ENCODE measurements at places on chromosomes 13 and 19.

GRCh38 chr13:90867336-90867683, 480.2 kb upstream of the MIR17HG start:
- DNase-seq, result peak; percentile 90

- peak; percentile 26 for DNase-seq
Measured at GRCh38 chr19:49497047-49497788, 984 bp downstream of the RPS11 start.

DNA sequence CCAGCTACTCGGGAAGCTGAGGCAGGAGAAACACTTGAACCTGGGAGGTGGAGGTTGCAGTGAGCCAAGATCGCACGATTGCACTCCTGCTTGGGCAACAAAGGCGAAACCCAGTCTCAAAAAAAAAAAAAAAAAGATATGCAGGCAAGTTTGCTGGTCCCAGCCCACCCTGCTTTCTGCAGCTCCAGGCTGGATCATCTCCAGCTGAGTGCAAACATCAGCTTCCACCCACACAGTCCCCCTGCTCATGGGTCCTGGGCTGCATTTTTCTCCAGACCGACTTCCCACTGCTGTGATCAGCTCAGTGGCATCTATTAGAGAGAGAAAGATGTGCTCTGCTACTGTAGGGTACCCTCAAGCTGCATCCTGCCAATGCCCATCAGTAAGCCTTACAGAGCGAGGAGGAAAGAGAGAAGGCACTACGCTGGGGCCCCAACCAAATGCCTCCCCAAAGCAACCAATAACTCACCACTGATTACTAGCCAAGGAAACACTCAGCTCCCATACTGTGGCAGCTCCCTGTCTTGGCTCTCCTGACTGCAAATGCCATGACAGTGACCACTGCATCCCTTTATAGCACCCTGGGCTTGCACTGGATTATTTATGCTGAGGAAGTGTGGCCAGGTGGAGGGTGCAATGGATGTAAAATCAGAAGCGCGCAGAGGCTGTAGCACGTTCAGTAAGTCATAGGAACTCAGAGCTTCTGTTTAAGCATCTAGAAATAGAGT, 170.9 kb upstream of the ZNF507 start:
- no peak for DNase-seq

GRCh38 chr13:87981416-87981815, 310.2 kb downstream of the SLITRK5 start:
- DNase-seq, result no peak

- DNase-seq, result peak; percentile 47
Measured at GRCh38 chr19:30649934-30650614, 277.9 kb downstream of the ZNF536 start.

DNA sequence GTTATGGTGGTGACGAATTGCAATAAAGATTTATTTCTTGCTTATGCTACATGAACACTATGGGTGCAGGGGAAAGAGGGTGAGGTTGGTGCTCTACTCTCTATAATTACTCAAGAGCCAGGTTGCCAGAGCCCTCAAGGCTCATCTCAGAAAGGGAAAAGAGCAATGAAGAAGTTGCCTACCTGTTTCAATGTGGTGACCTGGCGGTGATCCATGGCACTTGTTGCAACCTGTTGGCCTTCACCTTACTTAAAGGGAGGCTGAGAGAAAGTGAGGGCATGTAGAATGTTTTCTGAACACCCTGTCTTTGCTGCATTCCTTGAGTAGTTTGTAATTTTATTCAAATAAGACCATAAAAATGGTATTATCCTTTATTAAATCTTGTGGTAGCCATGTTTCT, 394.4 kb downstream of the GPC6 start:
- peak; percentile 27 for DNase-seq

Measured in NCI-H69 (cell line).